ENCODE measurements at places on chromosomes 11 and 22.

- no peak for DNase-seq
Observed at GRCh38 chr11:76329084-76329648, 51.8 kb downstream of the THAP12 start.

DNA sequence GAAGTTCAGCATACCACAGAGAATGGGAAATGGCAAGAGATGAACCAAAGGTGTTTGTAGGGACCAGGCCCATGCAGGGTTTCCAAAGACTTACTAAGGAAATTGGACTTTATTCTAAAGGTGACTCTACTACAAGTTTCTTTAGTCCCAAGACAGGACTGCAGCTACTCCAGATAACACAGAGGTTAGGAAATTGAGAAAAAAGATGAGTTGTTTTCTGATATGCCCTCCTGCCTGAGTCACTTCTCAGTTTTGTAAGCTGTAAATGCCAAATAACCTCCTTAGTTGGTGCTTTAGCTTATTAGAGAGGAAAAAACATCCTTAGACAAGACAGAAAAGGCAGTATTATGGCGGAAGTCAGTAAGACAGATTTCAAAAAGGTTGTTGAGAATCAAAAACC is 95.9 kb downstream of the C11orf58 start:
- DNase-seq: no peak

DNA sequence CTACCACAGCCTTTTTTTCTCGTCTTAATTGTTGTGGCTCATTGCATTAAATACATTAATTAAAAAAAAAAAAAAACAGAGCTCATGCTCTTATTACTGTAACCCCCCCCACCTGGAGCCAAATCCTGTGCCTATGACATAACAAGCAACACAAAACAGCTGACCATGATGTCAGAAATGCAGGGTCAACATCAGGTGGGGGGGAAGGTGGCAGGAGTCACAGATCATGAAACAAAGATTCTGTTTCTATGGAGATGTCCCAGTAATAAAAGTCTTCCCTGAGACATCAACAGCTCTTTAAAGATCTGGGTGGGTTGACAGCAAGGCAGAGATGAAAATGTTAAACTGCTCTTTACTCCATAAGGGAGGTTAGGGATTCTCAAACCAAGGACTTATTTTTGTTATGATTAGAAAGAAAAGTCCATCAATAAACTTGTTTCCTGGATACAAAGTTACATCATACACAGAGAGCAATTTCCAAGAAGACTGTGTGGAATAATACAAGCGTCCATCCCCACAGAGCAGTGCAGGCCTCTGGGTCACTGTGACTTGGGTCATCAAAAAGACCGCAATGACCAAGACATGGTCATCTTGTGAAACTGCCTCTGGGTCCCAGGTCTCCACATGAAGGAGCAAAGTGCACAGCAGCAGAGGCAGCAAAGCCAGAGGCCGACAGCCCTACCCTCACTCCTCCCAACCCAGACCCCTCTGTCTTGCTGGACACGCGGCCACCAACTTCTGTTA is 42.7 kb upstream of the CYP2D6 start:
- no peak for DNase-seq

- DNase-seq: no peak
Observed at GRCh38 chr11:59480359-59480758, 7.2 kb downstream of the OR4D10 start.

GRCh38 chr11:35663408-35663702 is 780 bp downstream of the TRIM44 start:
- DNase-seq: no peak

DNA sequence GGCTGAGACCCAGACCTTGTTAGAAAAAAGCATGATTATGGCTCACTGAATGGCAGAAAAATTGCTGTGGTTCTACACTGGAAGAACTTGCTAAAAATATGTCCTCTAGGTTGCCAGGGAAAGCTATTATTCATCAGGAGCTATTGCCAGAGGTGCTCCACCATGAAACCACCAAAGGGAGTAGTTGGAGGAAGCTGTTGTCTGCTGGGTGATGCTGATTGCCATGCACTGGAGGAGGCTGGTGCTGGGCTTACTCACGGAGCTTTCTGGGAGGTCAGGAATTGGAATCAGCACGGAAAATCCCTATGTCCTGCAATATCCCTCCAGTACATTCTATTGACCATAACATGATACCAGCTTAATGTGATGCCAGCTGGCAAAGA is 199.6 kb upstream of the ZBED5 start:
- DNase-seq: no peak

DNA sequence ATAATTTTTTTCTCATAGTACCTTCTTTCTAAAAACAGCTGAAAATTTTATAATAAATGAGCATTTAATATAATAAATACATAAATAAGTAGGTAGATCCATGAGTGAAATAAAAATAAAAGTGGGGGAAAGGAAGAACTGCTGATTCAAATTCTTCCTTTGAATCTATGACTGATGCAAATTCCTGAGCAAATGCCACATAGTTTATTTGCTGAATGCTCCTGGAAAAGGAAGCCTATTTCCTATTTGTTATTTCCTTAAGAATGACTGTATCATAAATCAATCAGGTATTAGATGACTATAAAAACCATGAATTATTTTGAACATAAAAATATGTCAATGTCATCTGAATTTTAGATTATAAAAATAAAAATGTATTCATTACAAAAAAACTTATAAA is 16.6 kb downstream of the BTBD10 start:
- DNase-seq: no peak

DNA sequence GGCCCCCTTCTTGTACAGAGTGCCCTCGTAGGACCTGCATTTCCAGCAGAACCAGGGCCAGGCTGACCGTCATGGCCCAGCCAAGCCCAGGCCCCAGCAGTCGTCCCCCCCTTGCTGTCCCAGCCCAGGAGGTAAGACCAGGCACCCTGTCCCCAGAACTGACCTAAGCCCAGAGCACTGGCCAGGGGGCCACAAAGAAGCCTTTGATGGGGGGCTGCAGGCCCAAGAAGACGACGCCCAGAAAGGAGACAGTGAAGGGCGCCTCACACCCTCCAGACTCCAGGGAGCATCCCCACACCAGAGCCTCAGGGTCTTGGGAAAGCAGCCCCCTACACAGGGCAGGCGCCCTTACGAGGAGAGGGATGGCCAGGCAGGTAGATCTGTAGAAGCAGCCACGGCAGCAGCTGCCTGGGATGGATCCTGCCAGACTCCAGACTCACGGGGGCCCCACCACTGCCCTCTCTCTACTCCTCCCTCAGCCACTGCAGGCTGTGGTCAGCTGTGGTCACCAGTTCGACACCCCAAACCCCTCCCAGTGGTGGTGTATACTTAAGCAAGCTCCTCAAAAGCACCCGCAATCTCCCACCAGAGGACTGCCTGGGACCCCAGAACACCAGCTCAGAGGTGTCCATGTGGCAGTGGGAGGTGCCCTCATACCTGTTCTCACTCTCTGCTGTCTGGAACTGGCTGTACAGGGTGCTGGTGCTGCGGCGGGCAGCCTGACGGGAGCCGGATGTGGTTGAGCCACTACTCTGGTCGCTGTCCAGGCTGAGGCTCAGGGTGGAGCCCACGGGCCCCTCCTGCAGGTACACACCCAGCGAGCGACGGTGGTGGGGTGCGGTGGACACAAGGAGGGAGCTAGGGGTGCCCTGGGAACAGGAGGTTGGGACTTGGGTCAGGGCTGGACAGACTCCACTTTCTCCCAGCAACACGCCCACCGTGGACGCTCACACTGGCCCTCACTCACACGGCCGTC is 27.0 kb downstream of the SBF1 start:
- DNase-seq: no peak

DNA sequence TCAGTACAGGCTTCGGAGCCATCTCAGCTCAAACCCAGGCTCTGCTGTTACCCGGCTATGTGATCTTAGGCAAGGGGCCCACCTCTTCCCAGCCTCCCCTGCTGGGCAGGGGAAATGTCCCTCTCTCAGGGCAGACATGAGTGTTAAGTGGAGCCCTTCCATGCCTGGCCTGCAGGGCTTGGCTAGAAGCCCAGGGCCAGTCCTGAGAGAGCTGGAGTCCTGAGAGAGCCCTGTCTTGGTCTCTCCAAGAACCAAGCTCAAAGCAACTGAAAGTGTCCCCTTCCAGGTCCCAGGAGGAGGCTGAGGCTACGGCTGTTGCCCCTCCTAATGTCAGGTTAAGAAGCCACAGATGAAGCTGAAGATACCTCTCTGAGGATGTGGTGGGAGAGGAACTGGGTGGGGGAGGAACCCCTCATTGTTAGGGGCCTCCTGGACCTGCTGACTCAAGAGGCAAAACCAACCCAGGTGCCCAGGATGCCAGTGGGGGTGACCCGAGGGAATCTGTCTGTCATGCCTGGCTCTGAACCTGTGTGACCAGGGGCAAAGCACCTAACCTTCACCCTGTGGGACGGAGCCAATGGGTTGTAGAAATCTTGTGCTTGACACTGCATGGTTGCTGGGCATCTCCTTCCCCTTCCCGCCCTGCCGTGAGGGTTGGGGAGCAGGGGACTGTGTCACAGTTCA is 4.2 kb downstream of the ZP1 start:
- no peak for DNase-seq

GRCh38 chr11:10412266-10412665 is 42.8 kb upstream of the AMPD3 start:
- no peak for DNase-seq

- no peak for DNase-seq
Observed at GRCh38 chr22:44526779-44527126, 28.7 kb upstream of the RTL6 start.

DNA sequence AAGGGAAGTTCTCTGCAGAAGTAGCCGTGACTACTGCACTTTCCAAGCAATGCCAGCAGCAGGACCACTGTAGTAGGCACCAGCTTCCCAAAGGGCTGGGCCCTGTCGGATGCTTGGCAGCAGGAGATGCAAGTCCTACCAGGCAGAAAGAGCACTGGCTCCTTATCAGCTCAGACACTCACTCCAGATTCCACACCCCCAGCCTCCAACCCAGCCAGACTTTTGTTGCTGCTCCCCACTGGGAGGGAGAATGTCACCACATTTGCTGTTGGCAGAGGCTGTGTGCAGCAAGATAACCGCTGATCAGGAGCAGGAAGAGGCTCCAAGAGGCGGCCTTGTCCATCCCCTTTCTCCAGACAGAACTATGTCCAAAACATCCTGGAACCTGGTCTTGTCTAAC is 118.7 kb downstream of the C11orf58 start:
- no peak for DNase-seq
